Natural killer cell treated with Interleukin-12 subunit alpha and Interleukin-12 subunit beta and Interleukin-15 and Interleukin-18, amount 100 ng/mL, for 72 hours (primary cell): ENCODE measurements at places on chromosomes 5 and 9. TPM values are rescaled to one million over a fixed set of nuclear protein-coding genes. Genes with fewer than 3 reads are reported as not detected.

- H3K36me3 ChIP-seq = no peaks in the 10 kb centered on the region
- DNase-seq = no peak
- H3K4me3 ChIP-seq = no peak overlapping the region
- H3K27me3 ChIP-seq = peaks cover 7% of the 10 kb centered on the region
- H3K4me1 ChIP-seq = no peaks in the 10 kb centered on the region
- H3K27ac ChIP-seq = no peak overlapping the region
Measured at GRCh38 chr5:160155017-160155750, 35.9 kb upstream of the PWWP2A start.

GRCh38 chr9:1337169-1337568 is 287.0 kb downstream of the DMRT2 start:
- no peaks in the 10 kb centered on the region for H3K4me1 ChIP-seq
- H3K27ac ChIP-seq = no peak overlapping the region
- no peak overlapping the region for H3K4me3 ChIP-seq
- DNase-seq = no peak

DNA sequence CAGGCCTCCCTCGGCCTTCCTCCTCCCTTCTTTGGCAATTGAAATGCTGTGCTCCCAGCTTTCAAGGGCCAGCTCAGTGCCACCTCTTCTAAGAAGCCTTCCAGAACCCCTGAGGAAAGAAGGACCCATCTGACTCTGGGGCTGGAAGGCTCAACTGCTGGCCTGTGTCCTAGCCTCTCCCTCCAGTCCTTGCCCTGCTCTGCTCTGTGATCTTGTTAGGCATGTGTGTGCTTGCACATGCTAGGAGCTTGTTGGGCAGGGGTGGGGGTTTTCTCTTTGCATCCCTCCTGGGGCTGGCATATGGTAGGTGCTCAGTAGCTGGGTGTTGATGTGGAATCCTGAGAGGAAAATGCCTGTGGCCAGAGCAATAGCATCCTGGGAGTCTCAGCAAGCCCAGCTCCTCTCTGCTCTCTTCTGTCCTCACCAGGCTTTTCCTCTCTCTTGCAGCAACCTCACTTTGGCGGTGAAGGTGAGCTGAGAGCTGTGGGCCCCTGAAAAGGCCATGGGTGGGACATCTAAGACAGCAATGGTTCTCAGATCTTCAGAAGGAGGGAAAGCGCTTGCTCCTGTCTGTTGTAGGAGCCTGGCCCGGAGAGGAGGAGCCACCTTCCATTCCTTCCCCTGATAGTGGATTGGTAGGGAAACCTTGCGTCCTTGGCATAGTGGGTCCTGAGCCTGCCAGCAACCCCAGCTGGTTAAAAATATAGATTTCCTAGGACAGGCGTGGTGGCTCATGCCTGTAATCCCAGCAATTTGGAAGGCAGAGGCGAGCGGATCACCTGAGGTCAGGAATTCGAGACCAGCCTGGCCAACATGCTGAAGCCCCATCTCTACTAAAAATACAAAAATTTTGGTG is 9.9 kb downstream of the DOLK start:
- DNase-seq = no peak
- H3K27me3 ChIP-seq = no peaks in the 10 kb centered on the region
- no peak overlapping the region for H3K27ac ChIP-seq
- no peaks in the 10 kb centered on the region for H3K36me3 ChIP-seq
- H3K4me1 ChIP-seq = no peaks in the 10 kb centered on the region
- H3K4me3 ChIP-seq = no peak overlapping the region

DNA sequence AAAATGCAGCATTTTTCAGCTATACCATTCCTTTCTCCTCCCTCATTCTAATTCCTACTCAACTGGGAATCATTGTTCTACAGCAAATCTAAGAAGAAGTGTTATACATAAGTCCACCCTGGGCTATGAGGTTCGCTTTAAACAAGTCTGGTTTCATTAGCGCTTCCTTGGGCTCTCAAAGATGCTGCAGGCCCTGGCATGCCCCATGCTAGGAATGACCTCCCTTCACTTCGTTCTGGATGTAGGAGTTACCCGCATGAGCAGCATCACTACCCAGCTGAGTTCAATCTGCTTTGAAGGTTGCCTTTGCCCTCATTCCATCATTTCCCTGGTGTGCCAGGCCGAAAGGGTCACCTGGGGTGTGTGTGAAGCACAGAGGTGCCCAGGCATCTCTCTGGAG is 35.4 kb downstream of the F2R start:
- no peaks in the 10 kb centered on the region for H3K4me1 ChIP-seq
- DNase-seq = no peak
- H3K36me3 ChIP-seq = no peaks in the 10 kb centered on the region
- H3K27me3 ChIP-seq = no peaks in the 10 kb centered on the region
- no peak overlapping the region for H3K4me3 ChIP-seq
- H3K27ac ChIP-seq = no peak overlapping the region

DNA sequence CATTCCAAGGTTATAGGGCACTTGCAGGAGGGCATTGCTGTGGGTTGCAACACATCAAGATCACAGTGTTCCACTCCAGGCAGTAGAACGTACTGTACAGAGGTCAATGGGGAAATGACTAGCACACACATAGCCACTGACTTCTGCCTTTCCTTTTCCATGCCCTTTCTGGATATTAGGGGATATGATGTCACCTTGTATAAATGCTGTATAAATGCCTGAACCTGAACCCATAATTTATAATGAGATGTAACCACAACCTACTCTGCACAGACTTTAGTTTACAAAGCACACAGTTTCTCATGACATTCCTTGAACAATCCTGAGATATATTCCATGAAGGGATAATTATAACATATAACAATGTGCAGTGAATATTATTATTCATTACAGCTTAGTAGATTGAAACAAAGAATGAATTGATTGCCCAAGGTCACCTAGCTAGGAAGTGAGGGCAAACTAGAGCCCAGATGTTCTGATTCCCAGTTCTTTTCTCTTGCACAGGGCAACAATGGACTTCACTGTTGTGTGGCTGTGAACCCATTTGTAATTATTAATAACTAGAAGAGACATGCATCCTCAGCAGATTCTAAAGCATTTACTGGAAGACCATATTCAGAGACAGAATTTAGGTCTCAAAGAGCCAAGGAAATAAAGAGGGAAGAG is 5.6 kb upstream of the ABLIM3 start:
- no peaks in the 10 kb centered on the region for H3K36me3 ChIP-seq
- no peak overlapping the region for H3K4me3 ChIP-seq
- H3K27me3 ChIP-seq = peaks cover 31% of the 10 kb centered on the region
- H3K27ac ChIP-seq = no peak overlapping the region
- no peak for DNase-seq
- H3K4me1 ChIP-seq = no peaks in the 10 kb centered on the region

The GADD45G gene
- 68.6 TPM for total RNA-seq

The KLHL9 gene
- total RNA-seq = 16.6 TPM
